ENCODE measurements at places on chromosomes 13 and 19.
A peak's percentile ranks its signal among the peaks of the same experiment; 100 is the strongest.

GRCh38 chr13:113546571-113547237 lies 37.8 kb upstream of the TFDP1 start:
- no peak for DNase-seq

DNA sequence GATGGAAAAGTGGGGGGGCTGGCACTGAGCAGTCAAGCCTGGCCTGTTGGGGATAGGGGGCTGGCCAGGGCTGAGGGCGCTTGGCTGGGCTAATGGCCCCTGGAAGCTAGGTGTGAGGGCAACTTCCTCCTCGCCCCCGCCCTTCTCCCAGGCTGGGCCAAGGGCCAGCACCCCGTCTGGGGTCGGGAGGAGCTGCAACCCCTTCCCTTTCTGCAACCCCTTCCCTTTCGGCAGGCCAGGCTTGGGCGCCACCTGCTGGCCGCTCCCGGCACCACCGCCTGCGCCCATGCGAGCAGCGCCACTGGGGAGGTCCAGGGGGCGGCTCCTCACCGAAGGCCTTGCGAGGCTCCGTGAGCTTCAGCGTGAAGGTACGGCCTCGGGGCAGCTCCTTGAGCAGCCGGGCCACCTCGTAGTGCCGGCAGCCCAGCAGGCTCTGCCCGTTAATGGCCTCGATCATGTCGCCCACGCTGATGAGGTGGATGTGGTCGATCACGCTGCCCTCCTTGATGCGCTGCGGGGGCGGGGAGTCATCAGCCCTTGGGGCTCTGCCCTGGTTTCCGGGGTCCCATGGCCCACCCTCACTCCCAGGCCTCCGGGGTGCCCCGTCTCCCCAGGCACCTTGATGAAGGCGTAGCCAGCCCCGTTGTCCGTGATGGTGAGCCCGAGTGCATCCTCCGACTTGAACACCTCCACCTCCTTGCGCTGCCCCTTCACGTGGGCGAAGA lies 5.0 kb upstream of the PTGER1 start:
- no peak for DNase-seq

DNA sequence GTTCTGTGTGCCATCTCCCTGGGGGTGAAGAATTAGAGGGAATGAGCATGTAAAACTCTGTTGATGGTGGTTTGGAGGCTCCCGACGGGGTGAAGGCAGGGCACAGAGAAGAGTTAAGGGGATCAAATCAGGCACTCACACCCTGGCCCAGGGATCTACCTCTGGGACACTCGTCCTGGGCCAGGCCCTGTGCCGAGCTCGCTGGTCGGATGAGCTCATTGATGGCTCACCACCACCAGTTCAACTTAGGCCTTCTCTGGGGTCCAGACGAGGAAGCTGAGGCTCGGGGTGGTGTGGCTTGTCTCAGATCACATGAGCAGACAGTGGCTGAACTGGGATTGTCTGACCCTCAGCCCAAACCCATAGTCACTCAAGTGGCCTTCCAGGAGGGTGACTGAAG lies 1.6 kb downstream of the NACC1 start:
- no peak for DNase-seq

DNA sequence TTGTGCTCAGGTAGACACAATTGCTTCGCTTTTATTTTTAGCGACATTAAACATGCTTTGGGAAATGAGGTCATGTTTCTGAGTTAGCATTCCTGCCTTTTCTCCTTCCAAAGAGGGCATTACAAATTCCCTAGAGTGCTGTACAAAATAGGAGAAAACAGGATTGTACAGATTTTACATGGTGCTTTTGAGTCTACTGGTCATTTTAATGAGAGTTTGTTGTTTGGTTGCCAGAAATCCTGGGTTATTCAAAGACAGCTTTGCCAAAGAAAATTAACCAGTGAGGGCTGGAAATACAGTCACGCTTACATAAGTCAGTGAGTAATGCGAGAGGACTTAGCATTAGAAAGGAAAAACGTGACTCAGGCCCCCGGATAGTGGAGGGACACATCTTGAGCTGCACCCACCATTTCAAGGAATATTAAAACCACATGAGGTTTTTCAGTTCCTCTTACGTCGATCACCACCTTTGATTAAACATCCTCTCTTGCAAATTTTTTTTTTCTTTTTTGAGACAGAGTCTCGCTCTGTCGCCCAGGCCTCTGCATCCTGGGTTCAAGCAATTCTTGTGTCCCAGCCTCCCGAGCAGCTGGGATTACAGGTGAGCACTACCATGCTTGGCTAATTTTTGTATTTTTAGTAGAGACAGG lies 55.4 kb downstream of the SACS start:
- no peak for DNase-seq

- DNase-seq, result no peak
Observed at GRCh38 chr13:78596399-78596735, 7.0 kb downstream of the POU4F1 start.

GRCh38 chr19:49422407-49423070 lies 702 bp downstream of the PTH2 start:
- no peak for DNase-seq

DNA sequence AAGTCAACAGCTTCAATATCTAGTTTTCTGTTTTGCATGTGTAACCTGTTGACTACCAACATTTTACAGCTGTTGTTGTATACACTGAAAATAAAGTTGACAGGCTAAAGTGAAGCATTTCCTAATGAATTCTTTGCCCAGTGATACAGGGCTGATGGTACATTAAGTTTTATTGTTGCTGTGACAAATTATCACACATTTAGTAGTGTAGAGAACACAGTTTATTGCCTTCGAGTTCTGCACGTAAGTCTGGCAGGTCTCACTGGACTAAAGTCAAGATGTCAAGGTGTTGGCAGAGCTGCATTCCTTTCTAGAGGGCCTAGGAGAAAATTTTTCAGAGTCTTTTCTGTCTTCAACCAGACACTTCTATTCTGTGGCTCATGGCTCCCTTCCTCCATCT lies 184.2 kb downstream of the SLITRK6 start:
- DNase-seq, result no peak

DNA sequence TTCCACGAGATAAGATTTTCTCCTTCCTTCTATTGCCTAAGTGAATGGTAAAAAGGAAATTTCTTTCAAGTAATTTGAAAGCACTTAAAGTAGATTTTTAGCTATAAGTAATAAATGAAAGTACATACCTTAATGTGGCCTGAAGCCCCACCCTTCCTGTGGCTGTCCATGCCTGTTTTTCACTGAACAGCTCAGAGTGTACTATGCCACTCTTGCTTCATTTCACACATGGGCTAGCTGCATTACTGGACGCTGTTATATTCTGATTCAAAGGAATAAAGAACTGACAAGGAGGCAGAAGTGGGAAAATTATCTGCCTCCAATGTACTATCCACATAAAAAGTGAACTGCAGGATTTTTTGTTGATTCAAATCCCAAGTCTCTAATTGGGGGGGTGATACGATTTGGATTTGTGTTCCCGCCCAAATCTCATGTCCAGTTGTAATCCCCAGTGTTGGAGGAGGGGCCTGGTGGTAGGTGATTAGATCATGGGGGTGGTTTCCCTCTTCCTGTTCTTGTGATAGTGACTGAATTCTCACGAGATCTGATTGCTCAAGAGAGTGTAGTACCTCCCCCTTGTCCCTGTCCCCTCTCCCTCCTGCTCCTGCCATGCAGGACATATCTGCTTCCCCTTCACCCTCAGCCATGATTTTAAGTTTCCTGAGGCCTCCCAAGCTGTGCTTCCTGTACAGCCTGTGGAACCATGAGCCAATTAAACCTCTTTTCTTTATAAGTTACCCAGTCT lies 154.7 kb upstream of the SGCG start:
- no peak for DNase-seq

DNA sequence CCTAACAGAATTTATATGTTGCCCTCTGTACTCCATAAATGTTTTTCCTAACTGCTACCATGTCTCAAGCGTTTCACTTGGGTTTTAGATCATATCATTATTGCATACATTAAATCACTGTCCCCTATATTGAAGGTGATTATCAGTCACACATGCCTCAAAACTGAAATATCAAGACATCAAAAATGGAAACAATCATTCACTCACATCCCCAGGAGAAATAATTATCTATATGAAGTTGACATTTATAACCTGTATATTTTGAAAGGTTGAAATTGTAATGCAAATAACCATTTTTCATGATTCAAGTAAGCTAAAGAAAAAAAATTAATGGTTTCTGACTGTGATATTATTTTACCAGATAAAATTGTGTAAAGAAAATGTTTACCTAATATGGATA lies 1695.0 kb downstream of the SLITRK1 start:
- DNase-seq, result no peak

- no peak for DNase-seq
Observed at GRCh38 chr13:74023484-74023883, 110.7 kb downstream of the KLF12 start.

- DNase-seq, result peak; percentile 28
Observed at GRCh38 chr13:30666113-30666512, 48.4 kb downstream of the USPL1 start.

DNA sequence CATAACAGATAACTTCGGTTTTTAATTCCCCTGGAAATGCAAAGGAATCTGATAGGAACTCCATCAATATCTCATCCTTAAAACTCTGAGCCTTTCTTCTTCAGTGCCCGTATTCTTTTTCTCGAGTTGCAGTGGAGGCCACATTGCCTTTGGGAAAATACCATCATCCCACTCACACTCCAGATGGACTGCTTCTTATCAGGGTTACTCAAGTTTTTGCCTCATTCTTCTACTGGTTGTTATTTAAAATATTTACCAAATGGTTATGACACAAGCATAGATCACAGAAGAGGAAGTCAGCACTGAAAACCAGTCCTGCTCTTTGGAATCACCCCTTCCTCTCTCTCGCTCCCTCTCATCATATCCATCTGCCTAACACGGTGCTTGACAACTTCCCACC lies 1020.5 kb upstream of the SLC10A2 start:
- no peak for DNase-seq

DNA sequence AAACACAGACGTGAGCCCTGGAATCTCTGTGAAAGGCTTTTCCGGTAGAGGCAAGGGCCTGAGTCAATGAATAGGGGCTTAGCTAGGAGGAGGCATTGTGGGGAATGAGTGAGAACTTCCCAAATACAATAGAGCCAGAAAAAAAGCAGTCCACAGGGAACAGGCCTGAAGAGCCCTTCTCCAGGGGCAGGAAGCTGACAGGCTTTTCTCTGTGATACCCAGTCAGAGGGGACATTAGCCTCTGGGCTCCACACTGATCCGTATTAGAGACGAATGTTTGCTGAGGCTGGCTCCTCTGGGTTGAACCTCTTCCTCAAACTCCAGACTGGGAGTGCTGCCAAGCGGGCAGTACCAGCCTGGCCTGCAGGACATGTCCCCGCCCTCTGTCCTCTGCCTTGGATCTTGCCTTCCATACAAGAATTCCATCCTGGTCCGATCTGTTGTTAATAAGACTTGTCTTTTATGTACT lies 2.3 kb downstream of the DHRS12 start:
- DNase-seq, result no peak

DNA sequence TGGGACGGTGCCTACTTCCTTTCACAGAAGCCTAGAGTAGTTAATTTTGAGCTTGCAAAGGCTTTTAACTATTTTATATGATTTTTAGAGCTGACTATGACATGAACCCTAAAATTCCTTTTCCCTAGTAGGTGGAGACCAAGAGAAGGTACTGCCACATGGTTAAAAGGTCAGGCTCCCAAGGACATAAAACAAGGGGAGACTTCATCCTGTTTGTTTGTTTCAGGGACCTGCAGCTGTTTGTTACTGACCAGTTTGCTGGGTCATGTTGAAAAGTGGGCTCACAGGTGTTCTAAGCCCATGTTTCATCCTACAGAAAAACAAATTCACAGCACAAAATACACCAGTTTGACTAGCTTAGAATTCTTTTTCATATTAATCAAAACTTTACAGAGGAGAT lies 3.9 kb upstream of the ZNF460 start:
- DNase-seq, result peak; percentile 45

- peak; percentile 3 for DNase-seq
Observed at GRCh38 chr19:30799865-30800755, 427.9 kb downstream of the ZNF536 start.

GRCh38 chr19:51016798-51017683 lies 2.5 kb downstream of the KLK10 start:
- DNase-seq, result peak; percentile 31

DNA sequence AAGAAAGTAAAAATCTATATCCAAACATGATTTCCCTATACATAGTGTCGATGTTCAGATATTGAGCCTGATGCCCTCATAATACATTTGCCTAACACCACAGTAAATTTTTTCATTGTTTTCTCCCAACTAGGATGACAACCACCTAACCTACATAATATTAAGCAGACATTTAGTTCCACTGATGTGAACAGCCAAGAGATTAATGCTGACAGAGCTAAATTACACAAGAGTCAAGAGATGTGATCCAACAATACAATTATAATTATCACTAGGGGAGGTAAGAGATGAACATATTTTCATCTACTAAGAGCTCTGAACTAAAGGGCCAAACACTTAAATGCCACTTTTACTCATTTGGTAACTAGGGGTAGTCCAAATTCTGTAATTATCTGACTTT lies 145.9 kb downstream of the DACH1 start:
- DNase-seq, result no peak

DNA sequence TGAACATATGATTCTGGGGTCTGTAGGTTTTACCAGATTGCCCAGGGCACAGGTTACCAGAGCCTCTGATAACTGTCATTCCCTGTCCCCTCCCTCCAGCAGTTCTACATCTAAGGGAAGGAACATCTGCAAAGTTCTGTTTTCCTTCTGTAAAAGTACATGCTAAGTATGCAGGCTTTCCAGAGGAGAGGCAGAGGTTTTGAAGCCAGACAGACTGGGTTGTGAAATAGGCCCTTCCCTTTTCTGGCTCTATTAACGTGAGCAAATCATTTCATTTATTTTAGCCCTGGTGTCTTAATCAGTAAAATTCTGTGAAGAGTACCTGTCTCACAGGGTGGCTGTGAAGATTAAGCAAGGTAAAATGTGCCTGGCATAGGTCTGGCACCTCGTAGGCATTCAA lies 66.1 kb upstream of the C1QTNF9 start:
- DNase-seq, result no peak

GRCh38 chr13:80666782-80667552 lies 326.0 kb upstream of the SPRY2 start:
- DNase-seq, result no peak

DNA sequence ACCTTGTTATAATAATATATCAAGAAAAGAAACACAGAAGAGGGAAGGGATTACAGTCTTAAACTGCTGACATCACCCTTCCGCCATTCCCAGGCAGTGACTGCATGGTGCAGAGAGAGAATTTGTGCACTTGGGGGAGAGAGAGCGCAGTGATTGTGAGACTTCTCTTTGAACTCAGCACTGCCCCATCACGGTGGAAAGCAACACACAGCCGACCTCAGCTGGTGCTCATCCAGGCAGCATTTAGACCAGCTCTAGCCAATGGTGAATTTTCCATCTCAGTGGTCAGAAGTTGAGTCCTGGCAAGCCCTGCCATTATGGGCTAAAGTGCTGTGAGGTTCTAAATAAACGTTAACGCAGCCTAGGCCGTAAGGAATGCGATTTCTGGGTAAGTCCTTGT lies 1681.5 kb downstream of the EFNB2 start:
- DNase-seq, result no peak

GRCh38 chr19:11710313-11710712 lies 28.4 kb downstream of the ZNF823 start:
- DNase-seq, result no peak

DNA sequence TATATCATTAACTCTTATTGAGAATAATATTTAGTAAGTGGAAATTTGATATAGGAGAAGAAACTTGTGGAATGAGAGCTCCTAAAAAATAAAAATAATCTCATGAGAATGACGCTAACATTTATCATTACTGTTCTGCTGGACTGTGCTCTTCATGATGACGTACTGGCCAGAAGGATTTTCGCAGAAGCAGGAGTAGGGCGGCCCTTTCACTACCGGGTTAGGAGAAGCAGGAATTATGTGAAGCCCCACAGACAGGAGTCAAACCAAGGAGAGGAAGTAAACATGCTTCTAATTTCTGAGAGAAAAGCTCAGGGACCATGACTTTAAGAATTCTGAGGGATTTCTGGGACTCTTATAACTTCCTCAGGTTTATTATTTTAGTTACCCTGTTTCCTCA lies 195.1 kb downstream of the VWA8 start:
- DNase-seq, result no peak
